Small intestine (tissue), 16 donors: ENCODE measurements at places on chromosomes 1 and 21. TPM values are rescaled to one million over a fixed set of nuclear protein-coding genes. Genes with fewer than 3 reads are reported as not detected.

The ITPKB gene
- 3.0 TPM for polyA plus RNA-seq

- peaks cover 3% of the 10 kb centered on the region for H3K4me1 ChIP-seq
- no peak for DNase-seq
- H3K27me3 ChIP-seq, result no peaks in the 10 kb centered on the region
- peak overlapping the region; percentile 18 for H3K27ac ChIP-seq
Observed at GRCh38 chr1:203133970-203134725, 6.6 kb downstream of the ADORA1 start.

GRCh38 chr1:89104687-89105086, 21.2 kb downstream of the GBP2 start:
- H3K27ac ChIP-seq, result no peak overlapping the region
- DNase-seq, result no peak
- peaks cover 17% of the 10 kb centered on the region for H3K36me3 ChIP-seq

DNA sequence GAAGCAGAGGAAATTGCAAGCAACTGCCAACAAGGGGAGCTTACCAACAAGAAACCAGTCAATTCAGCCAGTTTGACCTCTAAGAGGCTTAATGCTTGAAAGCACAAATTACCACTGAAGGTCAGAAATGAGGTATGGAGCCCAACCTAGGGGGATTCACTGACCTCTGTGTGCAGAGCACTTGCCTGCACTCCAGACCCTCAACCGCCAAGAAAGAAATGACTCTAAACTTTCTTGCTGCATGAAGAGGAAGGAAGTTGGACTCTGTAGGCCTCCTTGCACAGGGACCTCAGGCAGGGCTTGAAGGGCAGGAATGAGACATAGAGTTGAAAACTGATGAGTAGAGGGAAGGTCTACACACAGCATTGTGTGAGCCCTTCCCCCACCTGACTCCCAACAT, 10.0 kb downstream of the ARMH1 start:
- no peaks in the 10 kb centered on the region for H3K36me3 ChIP-seq
- no peaks in the 10 kb centered on the region for H3K4me1 ChIP-seq
- H3K4me3 ChIP-seq, result no peak overlapping the region
- H3K27me3 ChIP-seq, result no peaks in the 10 kb centered on the region

- no peak overlapping the region for H3K4me3 ChIP-seq
- peaks cover 2% of the 10 kb centered on the region for H3K27me3 ChIP-seq
- DNase-seq, result no peak
- no peak overlapping the region for H3K27ac ChIP-seq
- H3K4me1 ChIP-seq, result peaks cover 4% of the 10 kb centered on the region
Observed at GRCh38 chr1:222454782-222455181, 93.1 kb downstream of the HHIPL2 start.

The SLC1A7 gene
- 8.6 TPM for polyA plus RNA-seq

GRCh38 chr21:44897326-44898010, 23.2 kb downstream of the ITGB2 start:
- peak; percentile 92 for DNase-seq
- H3K4me1 ChIP-seq, result no peaks in the 10 kb centered on the region
- peaks cover 6% of the 10 kb centered on the region for H3K36me3 ChIP-seq
- no peaks in the 10 kb centered on the region for H3K27me3 ChIP-seq
- H3K4me3 ChIP-seq, result no peak overlapping the region
- peak overlapping the region; percentile 28 for H3K27ac ChIP-seq

DNA sequence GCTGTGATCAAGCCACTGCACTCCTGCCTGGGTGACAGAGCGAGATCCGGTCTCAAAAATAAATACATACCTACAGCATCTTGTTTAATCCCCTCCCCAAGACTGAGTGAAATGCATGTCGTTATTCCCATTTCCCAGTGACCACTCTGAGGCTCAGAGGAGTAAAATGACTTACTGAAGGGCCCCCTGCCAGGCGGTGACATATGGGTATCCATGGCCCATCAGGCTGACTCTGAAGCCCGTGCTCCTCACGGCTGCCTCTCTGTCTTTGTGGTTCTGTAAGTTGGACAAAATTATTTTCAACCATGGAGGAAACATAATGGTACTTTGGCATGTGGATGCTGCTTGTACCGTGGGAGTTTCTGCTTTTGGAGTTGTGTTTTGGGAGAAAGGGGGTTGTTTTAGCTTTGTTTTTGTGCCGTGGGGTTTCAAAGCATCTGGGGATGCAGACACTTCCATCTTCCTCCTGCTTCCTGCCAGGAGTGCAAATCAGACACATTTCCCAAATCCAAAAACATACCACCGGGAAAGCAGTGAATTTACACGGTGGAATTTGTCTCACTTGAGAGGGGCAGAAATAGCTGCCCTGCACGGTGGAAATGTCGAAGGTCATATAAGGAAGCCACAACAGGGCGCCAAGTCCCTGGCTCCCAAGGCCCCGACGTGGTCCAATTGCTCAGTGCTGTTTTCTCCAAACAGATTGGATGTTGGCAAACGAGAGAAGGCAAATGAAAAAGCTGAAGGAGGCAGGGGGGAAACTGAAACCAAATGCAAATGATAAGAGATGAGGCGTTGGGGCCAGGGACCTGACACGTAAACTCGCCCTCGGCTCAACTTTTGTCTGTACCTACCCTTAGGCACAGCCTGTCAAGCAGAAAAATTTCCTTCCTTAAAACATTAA, 17.1 kb upstream of the PINK1 start:
- no peak overlapping the region for H3K27ac ChIP-seq
- DNase-seq, result no peak
- H3K36me3 ChIP-seq, result no peaks in the 10 kb centered on the region
- no peak overlapping the region for H3K4me3 ChIP-seq
- no peaks in the 10 kb centered on the region for H3K4me1 ChIP-seq

- no peaks in the 10 kb centered on the region for H3K27me3 ChIP-seq
- DNase-seq, result peak; percentile 51
Observed at GRCh38 chr1:60133000-60133673, 59.6 kb upstream of the C1orf87 start.

DNA sequence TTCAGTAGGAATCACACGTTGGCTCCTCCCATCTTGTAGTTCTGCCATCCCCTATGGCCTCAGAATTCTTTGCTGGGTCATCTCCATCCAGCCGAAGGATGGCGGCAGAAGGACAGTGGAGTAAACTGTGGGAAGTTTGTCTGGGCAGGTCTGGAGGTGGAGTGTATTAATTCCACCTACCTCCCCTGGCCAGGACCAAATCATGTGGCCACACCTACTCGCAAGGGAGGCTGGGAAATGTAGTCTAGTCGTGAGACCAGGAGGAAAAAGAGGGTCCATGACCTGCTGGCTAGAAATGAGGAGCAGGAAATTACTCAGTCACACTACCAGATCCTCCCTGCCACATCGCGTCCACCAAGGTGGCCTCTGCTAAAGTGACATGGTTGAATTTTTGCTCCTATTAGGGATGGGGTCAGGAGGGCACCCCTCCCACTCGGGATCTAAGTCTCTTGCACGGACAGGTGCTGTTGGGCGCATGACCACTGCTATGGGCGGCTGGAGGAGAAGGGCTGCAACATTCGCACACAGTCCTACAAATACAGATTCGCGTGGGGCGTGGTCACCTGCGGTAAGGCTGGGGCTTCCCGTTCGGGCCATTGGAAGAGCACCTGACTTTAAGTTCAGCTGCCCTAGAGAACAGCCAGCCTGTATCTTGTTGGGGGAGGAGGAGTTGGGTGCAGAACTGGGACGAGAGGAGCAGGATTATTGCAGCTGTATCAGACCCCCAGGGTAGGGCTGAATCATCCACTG, 19.5 kb downstream of the PLA2G5 start:
- H3K27me3 ChIP-seq, result peaks cover 3% of the 10 kb centered on the region
- DNase-seq, result no peak
- H3K4me3 ChIP-seq, result no peak overlapping the region
- no peaks in the 10 kb centered on the region for H3K4me1 ChIP-seq
- no peak overlapping the region for H3K27ac ChIP-seq

DNA sequence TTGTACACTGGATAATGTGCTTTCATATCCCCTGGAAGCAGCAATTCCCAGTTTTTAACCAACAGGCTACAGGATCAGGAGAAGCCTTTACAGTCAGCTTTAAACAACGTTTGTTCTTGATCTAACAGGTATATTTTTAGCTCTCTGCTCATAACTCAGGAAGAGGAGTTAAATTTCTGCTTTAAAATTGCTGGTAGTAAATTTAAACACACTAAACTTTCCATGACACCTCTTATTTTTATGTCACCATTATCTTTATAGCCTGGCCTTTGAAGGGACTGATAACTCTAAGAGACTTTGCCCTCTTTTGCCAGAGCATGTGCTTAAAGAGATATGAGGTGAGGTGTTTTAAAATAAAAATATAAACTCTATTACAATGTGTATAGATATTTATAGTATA, 119.6 kb upstream of the BRINP3 start:
- H3K4me1 ChIP-seq, result peaks cover 4% of the 10 kb centered on the region
- DNase-seq, result peak; percentile 84
- H3K27ac ChIP-seq, result peak overlapping the region; percentile 16

The GUCA2A gene
- 155 TPM for polyA plus RNA-seq

GRCh38 chr1:55468142-55468795, 253.1 kb upstream of the USP24 start:
- no peak overlapping the region for H3K4me3 ChIP-seq
- no peak overlapping the region for H3K27ac ChIP-seq
- H3K4me1 ChIP-seq, result no peaks in the 10 kb centered on the region
- no peaks in the 10 kb centered on the region for H3K36me3 ChIP-seq
- H3K27me3 ChIP-seq, result no peaks in the 10 kb centered on the region

- DNase-seq, result no peak
- H3K36me3 ChIP-seq, result no peaks in the 10 kb centered on the region
- no peaks in the 10 kb centered on the region for H3K4me1 ChIP-seq
- H3K27ac ChIP-seq, result no peak overlapping the region
- no peaks in the 10 kb centered on the region for H3K27me3 ChIP-seq
- H3K4me3 ChIP-seq, result no peak overlapping the region
Observed at GRCh38 chr1:44970317-44970716, 16.1 kb downstream of the EIF2B3 start.

DNA sequence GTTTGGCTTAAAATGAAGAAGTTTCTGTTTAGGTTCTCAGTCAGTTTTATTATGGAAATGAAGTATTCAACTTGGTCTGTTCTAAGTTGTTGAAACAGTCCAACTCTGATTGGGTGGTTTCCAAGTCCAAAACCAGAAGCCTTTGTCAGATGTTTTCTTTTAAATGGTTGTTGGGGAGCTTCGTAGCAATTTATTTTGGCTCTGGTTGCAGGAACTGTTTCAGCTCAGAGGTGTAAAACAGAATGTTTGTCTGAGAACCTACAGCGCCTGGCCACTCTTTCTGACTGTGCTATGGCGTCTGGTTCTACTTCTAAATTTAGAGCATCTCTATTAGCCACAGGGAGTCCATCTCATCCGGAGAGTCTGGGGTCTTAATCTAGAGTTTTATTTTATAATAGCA, 582.6 kb upstream of the TMPRSS15 start:
- no peaks in the 10 kb centered on the region for H3K36me3 ChIP-seq
- H3K27ac ChIP-seq, result no peak overlapping the region
- H3K27me3 ChIP-seq, result no peaks in the 10 kb centered on the region
- no peaks in the 10 kb centered on the region for H3K4me1 ChIP-seq

DNA sequence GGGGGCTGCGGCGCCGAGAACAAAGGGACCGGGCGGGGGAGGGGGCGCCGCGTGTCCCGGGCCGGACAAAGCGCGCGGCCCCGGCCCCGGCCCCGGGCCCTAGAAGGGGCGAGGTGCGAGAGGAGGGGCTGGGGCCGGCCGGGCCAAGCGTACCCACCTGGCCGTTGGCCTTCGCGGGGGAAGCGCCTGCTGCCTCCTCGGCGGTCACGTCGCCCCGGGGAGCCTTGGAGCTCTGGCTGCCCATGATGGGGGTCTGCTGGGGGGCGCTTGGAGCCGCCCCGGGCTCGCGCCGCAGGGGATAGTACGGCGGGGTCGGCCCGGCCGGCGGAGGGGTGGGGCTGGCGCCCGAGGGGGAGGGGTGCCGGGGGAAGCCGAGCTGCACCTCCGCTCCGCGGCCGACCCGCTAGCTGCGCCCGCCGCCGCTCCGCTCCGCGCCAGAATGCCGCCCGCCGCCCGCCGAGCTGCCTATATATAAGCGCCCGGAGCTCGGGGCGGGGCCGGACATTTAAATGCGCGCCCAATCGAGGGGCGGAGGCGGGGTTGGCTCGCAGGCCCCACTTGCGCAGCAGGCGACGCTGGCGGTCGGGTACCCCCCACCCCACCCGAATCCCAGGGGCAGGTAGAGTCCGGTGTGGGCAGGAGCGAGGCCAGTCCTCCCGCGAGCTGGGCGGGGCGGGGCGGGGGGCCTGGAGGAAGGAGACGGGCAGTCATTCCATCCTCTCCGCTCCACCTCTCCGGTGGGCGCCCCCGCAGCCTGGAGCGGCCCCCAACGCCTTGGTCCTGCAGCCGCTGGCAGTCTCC, at the start of gene MARCKSL1:
MARCKSL1 (minus strand) TSS at position 444 of the 801 bp plus-strand sequence; CDS start at position 244, 200 bp downstream.
- DNase-seq, result peak; percentile 64
- H3K4me3 ChIP-seq, result peak within 1 kb of the TSS; percentile 70
- H3K36me3 ChIP-seq, result peaks cover 8% of the 10 kb centered on the region
- no peaks in the 10 kb centered on the region for H3K27me3 ChIP-seq
- H3K4me1 ChIP-seq, result peaks cover 2% of the 10 kb centered on the region

The MLLT11 gene
- 0.22 TPM for polyA plus RNA-seq

DNA sequence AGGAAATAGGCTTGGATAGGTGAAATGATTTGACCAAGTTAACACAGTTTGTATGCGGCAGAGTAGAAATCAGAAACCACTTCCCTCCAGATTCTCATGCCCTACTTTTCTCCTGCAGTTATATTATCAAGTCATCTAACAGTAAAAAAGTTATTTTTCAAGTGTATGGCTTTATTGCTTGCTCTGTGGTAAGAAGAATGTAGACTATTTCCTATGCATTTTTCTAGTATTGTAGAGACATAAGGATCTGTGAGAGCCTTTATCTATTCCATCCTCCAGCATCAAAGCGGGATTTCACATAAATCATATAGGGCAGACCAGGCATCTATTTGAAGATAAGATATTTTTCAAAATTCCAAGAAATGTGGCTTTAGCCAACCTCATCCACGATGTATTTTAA, 208.5 kb downstream of the TTLL7 start:
- no peaks in the 10 kb centered on the region for H3K4me1 ChIP-seq
- H3K27ac ChIP-seq, result no peak overlapping the region
- no peaks in the 10 kb centered on the region for H3K27me3 ChIP-seq
- no peak for DNase-seq
- H3K4me3 ChIP-seq, result no peak overlapping the region

DNA sequence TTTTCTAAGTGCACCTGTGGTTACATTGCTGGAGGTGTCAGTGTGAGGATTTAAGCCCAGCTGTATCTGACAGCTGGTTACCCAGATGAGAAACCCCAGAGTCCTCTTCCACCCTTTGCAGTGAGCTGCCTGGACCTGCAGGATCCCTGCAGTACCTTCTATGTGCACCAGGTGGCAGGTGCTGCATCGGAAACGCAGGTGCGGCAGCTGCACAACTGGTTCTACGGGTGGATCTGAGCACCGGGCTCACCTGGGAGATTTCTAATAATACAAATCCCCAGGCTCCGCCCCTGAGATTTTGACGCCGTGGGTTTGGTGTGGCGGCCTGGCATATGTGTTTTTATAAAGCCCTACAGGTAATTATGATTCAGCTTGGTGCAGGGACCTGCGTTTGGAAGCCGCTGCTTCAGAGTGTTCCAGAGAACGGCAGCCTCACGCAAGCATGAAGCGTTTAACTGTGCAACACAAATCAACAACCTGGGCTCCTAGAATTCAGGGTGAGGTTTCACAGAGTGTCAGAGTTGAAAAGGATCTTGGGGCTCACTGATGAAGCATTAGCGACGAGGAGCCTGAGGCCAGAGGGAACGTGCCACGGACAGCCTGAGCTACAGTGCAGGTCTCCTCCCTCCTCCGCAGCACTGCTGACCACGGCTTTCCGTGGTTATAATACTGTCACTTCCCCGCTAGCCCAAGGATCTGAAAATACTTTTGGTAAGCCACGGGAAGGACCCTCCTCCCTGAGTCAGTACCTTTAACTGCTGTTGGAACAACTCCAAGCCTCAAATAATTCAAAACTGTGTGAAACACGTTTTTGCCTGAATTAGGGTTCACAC, 96.7 kb upstream of the TRABD2B start:
- peak; percentile 87 for DNase-seq
- H3K36me3 ChIP-seq, result no peaks in the 10 kb centered on the region
- no peaks in the 10 kb centered on the region for H3K27me3 ChIP-seq
- no peak overlapping the region for H3K4me3 ChIP-seq
- no peak overlapping the region for H3K27ac ChIP-seq
